Stimulated activated CD4-positive, alpha-beta T cell treated with anti-CD3 and anti-CD28 coated beads, Interleukin-12 subunit alpha, Interleukin-12 subunit beta, amount 100 ng/mL, for 48 hours (primary cell): ENCODE measurements at places on chromosomes 11 and 22.

DNA sequence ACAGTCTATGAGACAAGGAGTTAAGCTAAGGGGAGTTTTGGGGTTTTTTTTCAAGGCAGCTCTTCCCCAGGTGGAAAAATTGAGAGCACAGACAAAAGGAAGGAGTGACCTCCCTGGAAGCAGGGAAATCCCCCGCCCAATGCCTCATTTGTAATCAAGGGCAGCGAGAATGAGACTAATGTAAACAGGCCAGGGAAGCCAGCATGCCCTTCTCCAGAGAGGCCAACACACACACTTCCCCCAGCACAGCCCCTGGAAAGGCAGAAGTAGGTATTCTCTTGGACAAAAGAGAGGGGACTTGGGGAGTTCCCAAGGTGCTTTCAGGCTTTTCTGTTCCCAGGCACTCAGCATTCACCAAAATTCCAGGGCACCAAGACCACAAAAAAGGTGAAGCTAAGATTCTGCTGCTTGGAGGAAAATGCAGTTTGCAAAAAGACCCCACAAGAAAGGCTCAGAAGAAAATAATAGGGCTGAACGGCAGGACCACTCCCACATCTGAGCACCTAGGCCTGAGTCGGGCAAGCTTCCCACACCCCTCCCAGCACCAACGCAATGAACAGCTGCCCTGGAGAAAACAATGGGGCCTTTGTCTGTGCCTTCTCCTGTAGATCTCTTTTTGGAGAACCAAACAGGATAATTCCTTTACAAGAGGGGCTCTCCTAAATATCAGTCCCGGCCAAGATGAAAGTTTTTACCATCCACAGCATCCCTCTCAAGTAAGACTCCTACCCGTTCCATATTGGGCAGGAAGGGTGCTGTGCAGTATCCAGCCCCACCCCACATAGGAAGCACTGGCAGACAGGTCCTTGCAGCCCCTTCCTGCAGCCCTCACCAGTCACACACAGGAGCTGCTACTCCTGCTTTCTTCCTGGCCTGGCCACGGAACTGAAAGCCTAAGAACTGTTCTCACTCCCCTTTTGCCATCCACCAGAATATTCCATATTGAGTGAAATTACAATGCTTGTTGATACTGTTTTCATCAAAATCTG lies 70.7 kb upstream of the AKIP1 start:
- DNase-seq, result peak; percentile 21

DNA sequence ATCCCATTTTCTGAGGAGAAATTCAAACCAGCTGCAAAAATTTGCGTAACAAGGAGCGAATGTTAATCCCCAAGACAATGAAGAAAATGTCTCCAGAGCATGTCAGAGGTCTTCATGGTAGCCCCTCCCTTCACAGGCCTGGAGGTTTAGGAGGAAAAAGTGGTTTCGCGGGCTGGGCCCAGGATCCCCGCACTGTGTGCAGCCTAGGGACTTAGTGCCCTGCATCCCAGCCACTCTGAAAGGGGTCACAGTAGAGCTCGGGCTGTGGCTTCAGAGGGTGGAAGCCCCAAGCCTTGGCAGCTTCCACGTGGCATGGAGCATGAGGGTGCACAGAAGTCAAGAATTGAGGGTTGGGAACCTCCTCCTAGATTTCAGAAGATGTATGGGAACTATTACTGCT lies 87.4 kb downstream of the BRD1 start:
- DNase-seq, result no peak

DNA sequence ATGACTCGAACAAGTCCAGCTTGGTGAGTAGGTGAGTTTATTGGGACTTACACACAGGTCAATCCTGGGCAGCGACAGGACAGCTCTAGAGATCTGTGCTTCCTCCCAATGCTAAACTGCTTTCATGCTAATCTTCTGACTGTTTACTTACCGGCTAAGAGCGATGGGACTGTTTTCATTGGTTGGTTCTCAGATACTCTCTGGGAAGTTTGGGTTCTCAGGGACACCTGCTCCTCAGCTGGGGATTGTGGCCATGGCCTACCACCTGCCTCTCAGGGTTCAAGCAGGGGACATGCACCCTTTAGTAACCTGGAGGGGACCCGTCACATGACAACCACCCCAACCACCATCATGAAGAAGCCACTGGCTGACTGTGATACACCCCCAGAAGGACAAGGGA lies 13.1 kb downstream of the APOL2 start:
- no peak for DNase-seq

GRCh38 chr22:17972385-17973191 lies 51.8 kb downstream of the MICAL3 start:
- DNase-seq, result no peak

DNA sequence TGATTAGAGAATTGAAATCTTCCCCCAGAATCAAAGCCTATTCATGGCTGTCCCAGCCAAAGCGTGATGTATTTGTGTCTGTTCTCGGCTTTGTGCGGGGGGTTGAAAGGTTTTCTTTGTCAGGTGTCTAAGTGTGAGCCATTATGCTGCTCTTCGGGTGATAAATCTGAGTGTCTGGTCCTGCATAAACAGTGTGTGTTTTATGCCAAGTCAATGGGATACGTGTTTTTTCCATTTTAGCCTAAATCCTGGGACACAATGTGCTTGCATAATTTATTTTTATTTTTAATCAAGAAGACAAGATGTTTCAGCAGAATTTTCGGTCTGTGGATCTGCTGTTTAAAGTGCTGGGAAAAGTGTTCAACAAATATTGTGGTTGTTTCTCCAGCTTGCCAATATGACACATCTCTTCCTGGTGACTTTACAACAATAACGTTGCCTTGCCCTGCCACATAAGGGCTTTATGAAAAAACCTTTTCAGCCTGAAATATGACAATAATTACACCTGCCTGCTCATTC lies 267.8 kb downstream of the TBC1D22A start:
- DNase-seq, result no peak

DNA sequence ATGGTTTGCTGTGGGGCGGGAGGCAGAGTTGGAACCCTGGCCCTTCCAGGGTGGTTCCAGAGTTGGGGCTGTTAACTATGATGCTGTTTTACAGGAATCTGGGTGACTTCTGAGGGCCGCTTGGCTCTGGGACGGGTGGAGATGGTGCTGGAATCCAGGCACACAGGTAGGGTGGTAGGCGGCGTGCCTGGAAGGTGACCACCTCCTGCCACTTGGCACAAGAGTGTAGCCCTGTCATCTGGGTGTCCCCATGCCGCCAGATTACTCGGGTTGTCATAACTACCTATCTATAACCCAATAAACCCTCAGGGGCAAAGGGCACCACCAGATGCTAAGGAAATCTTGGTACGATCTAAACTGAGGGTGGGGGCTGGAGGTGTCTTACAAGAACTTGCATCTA lies 1.3 kb downstream of the CARS1 start:
- no peak for DNase-seq

DNA sequence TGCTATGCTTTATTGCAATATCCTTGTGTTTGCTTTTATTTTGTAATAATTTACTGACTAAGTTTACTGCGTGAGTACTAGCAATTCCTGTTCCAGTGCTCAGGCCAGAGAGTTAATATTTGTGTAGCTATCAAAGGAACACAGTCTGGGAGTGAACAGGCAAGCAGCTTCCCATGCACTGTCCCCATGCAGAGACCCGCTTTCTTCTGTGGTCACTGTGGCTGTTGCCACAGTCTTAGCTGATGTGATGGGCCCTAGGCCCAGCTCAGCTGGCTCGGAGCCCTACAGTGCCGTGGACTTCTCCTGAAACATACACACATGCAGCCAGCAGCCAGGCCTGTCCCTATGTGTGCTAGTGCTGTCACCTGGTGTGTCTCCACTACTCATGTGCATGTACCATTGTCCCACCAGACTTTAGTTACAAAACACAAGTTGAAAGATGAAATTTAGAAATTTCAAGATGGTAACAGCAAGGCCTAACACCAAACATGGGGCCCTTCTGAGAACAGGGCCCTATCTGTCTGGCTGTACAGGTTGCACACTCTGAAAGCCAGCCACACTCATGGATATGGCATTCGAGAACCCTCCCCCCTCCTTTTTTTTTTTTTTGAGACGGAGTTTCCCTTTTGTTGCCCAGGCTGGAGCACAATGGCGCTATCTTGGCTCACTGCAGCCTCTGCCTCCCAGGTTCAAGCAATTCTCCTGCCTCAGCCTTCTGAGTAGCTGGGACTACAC lies 12.3 kb upstream of the SCUBE2 start:
- DNase-seq, result no peak

DNA sequence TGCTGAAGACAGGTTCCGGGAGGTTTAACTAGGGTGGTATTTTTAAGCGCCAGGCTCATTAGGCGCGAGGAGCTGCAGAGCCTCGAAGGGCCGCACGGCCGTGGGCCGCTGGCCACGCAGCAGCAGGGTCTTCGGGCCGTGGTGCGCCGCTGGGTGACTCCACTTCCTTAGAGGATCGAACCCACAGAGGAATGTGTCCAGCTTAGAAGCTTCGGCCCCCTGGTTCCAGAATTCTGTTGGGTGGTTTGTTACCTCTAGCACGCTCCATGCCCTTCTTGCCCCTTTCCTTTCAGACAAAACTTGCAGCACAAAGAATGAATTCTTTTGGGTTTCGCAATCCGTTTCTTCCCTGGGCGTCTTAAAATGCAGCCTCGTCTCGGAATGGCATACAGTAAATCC lies 773 bp upstream of the PATL1 start:
- DNase-seq, result no peak

DNA sequence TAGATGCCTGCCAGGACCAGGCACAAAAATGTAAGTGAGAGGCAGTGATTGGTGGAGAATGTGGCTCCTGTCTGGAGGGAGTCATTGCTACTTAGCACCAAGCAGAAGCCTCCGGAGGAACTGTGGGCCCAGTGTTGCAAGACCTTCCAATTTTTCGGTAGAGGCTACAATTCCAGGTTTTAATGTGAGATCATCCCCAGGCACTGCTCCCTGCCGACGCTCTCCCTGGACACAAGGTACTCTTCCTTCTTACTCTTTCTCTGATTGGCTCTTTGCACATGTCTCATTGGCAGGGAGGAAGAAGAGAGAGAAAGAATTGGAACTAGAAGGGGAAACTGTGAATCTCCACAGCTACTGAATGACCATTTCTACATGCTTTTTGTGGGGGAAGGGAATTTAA lies 53.7 kb upstream of the EP300 start:
- no peak for DNase-seq

- DNase-seq, result no peak
These were observed 31.6 kb upstream of the IZUMO1R start for GRCh38 chr11:94272738-94273313.

DNA sequence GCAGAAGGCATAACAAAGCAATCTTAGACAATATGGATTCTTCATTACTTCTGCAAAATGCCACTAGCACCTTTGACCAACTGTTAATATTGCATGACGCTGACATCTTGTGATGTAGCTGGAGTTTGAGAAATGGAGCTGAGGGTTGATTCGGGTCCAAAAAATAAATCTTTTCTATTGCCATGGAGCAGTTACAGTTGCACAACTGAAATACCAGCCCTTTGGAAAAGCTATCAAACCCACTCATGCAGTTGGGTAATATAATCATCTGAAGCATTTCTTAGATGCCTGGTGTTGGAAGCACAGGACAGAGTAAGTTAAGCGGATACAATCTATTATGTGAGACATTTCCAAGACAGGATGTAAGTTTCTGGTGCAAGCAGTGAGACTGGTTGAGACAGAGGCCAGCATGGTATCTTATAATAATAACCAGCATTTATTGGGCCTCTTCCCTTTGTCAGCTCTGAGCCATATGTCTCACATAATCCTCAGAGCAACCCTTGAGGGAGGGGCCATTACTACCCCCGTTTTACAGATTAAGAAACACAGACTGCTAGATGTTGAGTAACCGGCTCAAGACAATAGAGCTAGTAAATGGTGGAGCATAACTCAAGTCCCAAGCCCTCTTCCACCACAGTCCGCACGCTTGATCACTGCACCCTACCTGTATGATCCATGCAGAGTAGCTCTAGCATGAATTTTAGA lies 74.9 kb upstream of the CAPRIN1 start:
- DNase-seq, result no peak

DNA sequence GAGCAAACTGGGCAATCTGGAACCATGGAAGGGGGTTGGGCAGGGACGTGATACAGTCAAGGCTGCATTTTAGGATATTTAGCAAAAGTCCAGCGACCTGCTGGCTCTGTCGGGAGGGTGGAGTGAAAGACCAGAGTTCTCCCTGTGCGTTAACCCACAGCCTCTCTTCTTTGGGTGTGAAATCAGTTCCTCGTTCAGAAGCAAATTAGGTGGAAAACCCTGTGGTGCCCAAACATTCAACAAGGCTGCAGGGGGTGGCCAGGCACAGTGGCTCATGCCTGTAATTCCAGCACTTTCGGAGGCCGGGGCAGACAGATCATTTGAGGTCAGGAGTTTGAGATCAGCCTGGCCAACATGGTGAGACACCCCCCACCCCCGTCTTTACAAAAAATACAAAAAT lies 5.9 kb downstream of the TMEM151A start:
- no peak for DNase-seq

DNA sequence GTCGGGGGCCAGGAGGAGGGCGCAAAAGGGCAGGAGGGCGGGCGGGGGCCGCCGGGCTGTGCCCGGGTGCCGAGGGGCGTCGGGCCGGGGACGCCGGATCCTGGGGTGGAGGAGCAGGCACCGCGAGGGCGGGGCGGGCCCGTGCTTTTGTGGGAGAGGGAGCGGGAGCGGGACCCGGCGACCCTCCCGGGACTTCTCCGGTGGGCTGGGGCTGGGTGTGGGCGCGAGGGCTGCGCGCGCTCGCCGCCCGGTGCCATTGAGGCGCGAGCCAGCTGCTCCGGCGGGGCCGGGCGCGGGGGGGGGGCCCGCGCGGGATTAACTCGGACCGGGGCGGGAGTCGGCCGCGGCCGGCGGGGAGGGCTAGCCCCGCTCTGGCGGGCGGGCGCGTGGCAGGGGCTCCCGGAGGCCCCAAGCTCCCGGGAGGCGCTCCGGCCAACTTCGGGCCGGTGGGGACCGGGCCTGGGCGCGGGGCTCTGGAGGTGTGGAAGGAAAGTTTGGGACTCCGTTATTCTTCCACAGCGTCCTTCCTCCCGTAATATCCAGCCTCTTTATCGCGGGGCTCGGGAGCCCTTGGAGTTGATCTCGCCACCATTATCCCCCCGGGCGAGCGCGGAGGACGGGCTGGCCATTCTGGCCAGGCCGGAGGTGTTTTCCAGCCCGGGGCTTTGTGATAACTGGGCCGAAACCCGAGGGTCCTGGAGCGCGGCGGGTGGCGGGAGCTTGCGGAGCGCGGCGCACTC lies 936 bp downstream of the CECR2 start:
- DNase-seq, result no peak

- DNase-seq, result no peak
These were observed 11.1 kb downstream of the SYNGR1 start for GRCh38 chr22:39360674-39361413.

- no peak for DNase-seq
These were observed 76.6 kb upstream of the SLC25A18 start for GRCh38 chr22:17486719-17487118.
